ENCODE measurements at places on chromosomes 2 and 18.

GRCh38 chr2:132544006-132544630 is 125.9 kb downstream of the LYPD1 start:
- DNase-seq: no peak

DNA sequence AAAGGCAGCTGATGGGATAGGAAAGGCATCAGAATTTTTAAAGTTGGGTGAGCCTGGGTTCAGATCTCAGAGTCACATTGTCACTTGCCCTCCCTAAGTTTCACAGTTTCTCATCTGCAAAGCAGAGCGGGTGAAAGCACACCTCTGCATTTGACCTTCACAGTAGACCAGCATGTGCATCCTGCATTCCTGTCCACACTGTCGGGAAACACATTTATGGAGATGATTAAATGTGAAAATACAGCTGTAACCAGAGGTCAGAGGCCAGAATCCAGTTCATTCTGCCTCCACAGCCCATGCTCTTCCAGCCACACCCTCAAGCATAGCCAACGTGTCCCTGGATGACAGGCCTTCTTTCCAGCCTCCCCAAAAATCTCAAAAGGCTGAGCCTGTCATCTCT is 392.0 kb upstream of the MYT1L start:
- no peak for DNase-seq

DNA sequence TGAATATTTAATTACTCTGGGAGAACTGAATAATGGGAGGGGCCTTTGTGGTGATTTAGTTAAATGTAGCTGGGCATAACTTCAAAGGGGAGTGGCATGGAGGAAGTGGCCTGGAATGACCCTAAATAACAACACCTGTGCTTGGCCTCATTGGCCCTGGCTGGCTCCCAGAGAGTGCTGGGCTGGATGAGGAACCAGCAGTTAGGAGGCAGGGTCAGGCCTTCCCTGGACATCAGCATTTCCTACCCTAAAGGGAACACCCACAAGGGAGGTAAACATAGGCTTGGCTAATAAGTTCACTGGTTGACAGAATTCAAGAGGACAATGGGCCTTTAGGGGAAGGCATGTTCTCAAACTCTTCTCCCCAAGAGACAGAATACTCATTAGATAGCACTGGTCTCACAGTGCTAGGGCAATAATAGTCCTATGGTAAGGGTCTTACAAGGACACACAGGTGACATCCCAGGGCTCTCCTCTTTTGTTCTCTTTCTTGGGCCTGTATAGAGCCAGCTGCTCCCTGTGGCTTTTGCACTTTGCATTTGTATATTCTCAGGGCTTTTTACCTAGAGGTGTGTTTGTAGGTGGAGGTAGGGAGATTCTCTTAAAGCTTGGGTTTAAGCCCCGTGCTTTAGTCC is 106.8 kb downstream of the ZNF519 start:
- no peak for DNase-seq

GRCh38 chr18:32301976-32302743 is 112.3 kb downstream of the MEP1B start:
- DNase-seq: no peak

DNA sequence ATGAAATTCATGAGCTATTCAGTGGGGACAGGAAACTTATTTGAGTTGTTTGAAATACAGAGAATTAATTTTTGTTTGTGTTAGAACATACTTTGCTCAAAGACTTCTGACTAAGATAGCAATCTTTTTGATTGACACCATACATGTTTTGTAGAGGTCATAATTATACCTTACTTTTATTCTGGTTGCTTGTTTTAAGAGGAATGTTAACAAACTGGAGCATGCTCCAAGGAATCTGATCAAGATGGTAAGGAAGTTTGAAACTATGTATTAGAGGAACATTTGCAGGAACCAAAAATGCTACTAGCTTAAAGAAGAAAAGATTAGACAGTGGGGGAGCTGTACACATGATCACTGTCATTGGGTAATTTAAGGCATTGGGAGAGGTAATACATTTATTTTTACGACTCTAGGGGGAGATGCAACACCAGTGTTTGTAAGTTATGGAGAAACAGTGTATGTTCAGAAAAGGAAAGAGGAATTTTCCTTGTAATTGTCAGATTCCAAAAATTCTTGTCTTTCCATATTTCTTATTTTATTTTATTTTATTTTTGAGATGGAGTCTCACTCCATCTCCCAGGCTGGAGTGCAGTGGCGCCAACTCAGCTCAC is 8.0 kb downstream of the AGFG1 start:
- no peak for DNase-seq

GRCh38 chr2:233563663-233564430 is 2.7 kb downstream of the USP40 start:
- DNase-seq: no peak

DNA sequence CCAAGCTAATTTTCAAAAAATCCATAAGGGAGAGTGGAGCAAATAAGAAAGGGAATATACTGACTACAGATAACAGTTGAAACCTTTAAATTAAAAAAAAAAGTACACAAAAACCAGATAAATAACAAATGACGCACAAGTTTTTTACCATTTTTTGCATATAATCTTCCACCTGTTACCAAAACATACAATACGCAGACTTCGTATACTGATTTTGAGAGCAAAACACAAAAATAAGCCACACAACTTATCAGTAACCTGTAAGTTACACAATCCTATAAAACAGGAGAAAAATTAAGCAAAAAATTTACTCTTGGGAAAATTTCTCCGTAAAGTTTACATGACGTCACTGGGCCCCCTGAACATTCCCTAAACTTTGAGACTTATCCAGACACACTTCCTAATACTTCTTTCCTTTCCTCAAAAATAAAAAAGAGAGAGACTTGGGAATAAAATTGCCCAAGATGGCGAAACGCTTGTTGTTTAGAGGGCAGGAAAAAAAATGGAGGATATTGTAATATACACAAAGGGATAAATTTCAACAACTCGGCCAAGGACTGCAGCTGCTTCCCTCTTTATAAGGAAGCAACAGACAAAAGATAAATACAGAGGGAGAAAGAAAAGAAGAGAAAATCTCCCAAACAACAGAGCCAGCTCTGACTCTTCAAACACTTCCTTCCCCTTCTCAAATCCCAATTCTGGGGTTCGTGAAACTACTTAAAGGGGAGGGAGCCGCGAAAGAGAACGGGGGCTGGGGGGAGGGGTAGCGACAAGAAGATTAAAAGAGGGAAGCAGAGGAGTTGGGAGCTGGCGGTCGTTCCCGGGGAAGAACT is 1.6 kb downstream of the BAZ2B start:
- no peak for DNase-seq

DNA sequence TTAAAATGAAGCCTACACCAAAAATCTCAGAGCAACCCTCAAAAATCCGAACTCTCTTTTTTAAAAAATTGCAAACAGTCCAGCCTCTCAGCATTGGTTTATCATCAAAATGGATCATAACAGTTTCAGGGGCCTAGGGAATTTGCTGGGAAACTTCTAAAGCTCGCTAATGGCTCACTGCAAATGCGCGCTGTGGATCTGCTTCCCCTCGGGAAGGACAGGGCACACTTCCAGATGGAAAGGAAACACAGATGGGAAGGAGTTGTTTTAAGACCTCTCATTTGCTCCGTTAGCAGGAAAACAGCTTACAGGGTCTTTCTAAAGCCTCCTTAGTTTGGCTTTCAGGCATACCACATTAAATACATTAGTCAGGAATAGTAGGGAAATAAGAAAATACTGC is 27.2 kb downstream of the FECH start:
- peak; percentile 75 for DNase-seq

DNA sequence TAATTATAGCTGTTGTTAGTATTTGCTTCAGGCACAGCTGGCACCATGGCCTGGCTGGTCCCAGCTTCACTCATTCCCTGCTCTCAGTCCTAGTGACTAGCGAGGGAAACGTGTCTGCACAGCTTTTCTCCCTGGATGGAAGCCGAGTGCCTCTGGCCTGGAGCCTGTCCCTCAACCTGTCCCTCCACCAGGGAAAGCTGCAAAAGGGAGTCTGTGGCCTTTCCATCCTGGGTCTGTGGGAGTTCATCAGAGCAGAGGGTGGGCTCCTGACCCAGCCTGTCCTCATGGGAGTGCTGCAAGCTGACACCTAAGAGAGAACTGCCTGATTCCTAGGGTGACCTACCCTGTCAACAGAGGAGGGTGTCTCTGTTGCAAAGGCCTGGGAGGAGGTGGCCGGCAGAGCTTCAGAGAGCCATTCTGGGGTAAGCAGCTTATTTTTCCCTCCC is 118.3 kb downstream of the CAPN13 start:
- DNase-seq: no peak

DNA sequence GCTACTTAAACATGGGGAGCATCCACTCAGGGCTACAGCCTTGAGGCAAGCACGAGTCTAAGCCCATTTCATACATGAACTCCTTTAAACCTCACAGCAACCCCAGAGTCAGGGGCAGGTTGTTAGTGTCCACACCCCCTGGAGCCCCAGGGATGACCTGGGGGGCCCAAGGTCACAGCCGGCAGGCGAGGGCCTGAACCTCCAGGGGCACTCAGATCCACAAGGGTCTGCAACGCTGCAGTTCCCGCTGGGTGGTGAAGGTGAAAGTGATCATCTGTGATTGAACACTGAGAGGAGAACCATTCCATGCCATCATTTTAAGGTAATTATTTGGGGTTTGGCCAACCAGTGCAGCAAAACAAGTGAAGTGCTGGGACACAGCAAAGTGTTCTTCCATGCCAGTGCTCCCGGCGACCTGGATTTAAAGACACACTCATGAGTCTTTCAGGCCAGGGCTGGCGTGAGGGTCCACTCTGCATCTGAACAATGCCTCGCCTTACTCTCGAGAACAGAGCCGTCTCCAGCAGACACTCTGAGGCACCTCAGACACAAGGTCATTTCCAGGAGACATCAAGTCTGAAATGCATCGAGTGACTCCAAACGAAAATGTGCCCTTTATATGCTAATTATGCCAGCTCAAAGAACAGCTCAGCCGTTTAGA is 61.6 kb upstream of the SNTG2 start:
- DNase-seq: no peak

DNA sequence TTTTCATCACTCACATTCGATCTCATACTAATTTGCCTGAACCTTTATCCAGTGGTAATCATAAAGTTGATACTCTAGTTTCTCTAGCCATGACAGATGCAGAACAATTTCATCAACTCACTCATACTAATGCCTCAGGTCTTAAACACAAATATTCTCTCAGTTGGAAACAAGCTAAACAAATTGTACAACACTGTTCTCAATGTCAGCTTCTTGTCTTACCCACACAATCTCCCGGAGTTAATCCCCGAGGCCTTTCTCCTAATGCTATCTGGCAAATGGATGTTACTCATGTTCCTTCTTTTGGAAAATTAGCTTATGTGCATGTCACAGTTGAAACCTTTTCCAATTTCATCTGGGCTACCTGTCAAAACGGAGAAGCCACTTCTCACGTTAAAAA is 11.5 kb upstream of the CNOT11 start:
- DNase-seq: no peak

- no peak for DNase-seq
Measured at GRCh38 chr2:226893216-226893615, 57.4 kb downstream of the RHBDD1 start.

- no peak for DNase-seq
Measured at GRCh38 chr2:121877366-121877765, 121.9 kb downstream of the TSN start.

GRCh38 chr2:201883606-201884369 is 77.5 kb downstream of the CDK15 start:
- DNase-seq: peak; percentile 81

GRCh38 chr18:48306838-48307237 is 102.3 kb downstream of the ZBTB7C start:
- no peak for DNase-seq

DNA sequence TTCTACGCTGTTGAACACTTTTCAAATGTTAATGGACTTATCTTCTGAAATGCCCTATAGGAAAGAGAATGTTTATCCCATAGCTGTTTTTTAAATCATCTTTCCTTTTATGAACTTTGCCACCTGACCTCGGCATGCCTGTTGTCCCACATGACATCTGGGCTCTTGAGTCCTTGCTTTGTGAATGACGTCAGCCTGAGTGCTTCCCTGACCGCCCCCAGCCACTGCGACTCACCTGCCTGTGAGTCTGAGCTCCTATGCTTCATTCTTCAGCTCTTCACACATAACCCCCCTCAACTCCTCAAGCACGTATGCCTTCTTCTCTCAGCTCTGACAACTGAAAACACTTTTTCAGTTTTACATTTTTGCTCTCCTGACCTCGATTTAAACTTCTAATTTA is 166.8 kb downstream of the DCDC2C start:
- DNase-seq: no peak

DNA sequence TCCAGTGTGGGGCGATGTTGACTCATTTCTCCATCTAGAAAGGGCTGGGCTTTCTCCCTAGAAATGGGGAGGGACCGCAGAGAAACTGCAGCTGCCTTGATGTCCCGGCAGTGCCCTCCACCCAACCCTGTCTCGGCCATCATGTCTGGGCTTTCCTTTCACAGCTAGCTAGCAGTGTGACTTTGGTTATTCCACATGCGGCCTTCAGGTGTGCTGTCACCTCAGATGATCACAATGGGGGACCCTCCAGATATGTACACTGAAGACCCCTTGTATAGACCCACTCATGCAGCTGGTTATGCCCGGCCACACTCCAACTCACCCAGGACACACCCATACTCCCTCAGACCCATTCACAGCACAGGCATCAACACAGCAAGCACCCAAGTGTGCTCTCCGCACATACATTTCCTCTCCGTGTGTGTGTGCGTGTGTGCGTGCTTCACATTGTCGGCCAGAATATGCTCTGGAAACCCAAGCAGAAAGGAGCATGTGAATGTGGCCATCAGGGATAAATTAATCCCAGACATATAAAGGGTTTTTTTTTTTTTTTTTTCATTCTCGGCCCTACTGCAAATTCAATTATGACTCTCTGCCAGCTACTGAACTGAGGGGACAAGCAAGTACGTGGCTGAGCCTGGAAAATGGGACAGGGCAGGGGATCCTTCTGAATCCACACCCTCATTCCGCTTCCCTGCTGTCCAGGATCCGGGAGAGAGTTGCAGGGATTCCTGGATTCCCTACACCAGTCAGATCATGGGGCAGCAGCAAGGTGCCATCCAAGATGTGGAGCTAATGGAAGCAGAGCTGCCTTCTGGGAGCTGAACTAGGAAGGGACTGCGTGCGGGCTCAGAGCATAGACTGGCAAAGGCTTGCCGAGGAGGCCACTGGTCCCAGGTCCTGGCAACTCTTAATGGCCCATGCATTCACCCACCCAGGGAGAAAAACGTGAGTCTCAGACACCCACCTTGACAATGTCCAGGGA is 240.2 kb downstream of the DYSF start:
- peak; percentile 57 for DNase-seq

- DNase-seq: no peak
Measured at GRCh38 chr18:68461481-68462018, 253.4 kb downstream of the TMX3 start.

GRCh38 chr2:127614731-127615130 is 31.2 kb upstream of the GPR17 start:
- DNase-seq: no peak

- DNase-seq: peak; percentile 3
Measured at GRCh38 chr2:75381032-75381431, 179.7 kb downstream of the EVA1A start.
